ENCODE measurements at places on chromosomes 12 and 14.

DNA sequence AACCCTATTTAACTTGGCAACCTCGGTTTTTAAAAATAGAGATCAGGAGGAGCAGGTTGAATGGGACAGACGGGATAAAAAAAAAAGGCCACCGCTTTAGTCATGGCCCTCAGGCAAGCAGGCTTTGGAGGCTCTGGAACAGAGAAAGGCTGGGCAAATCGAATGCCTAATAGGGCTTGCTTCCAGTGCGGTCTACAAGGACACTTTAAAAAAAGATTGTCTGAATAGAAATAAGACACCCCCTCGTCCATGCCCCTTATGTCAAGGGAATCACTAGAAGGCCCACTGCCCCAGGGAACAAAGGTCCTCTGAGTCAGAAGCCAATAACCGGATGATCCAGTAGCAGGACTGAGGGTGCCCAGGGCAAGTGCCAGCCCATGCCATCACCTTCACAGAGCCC is 265.8 kb downstream of the CPNE8 start:
- H3K27me3 ChIP-seq: no peaks in the 10 kb centered on the region
- H3K4me1 ChIP-seq: no peaks in the 10 kb centered on the region
- no peak overlapping the region for H3K27ac ChIP-seq

GRCh38 chr12:123723011-123723410 is 10.9 kb downstream of the ATP6V0A2 start:
- H3K27ac ChIP-seq: peak overlapping the region; percentile 72
- no peak for ATAC-seq
- H3K36me3 ChIP-seq: peaks cover 42% of the 10 kb centered on the region
- peaks cover 22% of the 10 kb centered on the region for H3K4me1 ChIP-seq

DNA sequence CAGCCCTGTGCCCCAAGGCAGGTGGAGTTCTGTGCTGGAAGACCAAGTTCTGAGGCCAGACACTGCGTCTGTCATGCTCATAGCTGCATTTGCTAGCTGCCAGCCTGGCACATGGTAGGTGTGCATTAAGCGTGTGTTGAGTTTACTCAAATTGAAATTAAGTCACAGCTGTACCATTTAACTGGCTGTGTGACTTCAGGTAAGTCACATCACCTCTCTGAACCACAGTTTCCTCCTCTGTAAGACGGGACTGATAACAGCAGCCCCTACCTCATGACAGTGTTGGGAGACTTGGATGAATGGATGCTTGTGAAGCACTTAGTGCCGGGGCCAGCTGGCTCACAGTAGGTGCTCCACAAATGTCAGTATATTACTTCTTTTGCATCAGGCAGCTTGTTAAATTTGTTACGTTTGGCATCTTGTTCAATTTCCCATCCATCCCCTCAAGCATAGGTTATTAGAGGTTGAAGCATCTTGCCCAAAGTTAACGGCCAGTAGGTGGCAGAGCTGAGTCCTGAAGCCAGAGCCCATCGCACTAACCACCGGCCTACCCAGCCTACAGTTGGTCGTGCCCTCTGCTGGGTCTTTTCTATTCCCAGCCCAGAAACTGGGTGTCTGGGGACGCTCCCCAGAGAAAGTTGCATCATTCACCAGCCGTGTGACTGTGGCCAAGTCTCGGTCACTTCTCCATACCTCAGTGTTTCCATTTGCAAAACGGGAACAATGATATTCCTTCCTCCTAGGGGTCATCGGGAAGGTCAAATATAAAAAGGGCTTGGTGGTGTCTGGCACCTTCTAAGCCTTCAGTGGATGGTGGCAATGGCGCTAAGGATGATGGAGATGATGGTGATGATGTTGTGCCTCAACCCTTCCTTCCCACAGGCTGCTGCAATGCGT is 4.5 kb downstream of the DAO start:
- H3K27me3 ChIP-seq: peaks cover 4% of the 10 kb centered on the region
- peak; percentile 63 for ATAC-seq
- H3K27ac ChIP-seq: no peak overlapping the region
- no peaks in the 10 kb centered on the region for H3K36me3 ChIP-seq
- no peaks in the 10 kb centered on the region for H3K4me1 ChIP-seq

- no peak for ATAC-seq
- no peak overlapping the region for H3K4me3 ChIP-seq
- H3K27ac ChIP-seq: no peak overlapping the region
- no peaks in the 10 kb centered on the region for H3K4me1 ChIP-seq
- H3K36me3 ChIP-seq: peaks cover 49% of the 10 kb centered on the region
- no peaks in the 10 kb centered on the region for H3K27me3 ChIP-seq
Observed at GRCh38 chr14:92994942-92995341, 72.0 kb downstream of the CHGA start.

GRCh38 chr12:51368640-51369517 is 22.3 kb downstream of the GALNT6 start:
- peak overlapping the region; percentile 56 for H3K27ac ChIP-seq
- peaks cover 44% of the 10 kb centered on the region for H3K4me1 ChIP-seq
- no peaks in the 10 kb centered on the region for H3K27me3 ChIP-seq
- peaks cover 19% of the 10 kb centered on the region for H3K36me3 ChIP-seq
- H3K4me3 ChIP-seq: peak overlapping the region; percentile 50

GRCh38 chr12:62259631-62259992 is 592 bp upstream of the USP15 start:
- H3K27ac ChIP-seq: peak overlapping the region; percentile 96
- ATAC-seq: peak; percentile 44
- H3K4me1 ChIP-seq: peaks cover 29% of the 10 kb centered on the region
- no peaks in the 10 kb centered on the region for H3K27me3 ChIP-seq

DNA sequence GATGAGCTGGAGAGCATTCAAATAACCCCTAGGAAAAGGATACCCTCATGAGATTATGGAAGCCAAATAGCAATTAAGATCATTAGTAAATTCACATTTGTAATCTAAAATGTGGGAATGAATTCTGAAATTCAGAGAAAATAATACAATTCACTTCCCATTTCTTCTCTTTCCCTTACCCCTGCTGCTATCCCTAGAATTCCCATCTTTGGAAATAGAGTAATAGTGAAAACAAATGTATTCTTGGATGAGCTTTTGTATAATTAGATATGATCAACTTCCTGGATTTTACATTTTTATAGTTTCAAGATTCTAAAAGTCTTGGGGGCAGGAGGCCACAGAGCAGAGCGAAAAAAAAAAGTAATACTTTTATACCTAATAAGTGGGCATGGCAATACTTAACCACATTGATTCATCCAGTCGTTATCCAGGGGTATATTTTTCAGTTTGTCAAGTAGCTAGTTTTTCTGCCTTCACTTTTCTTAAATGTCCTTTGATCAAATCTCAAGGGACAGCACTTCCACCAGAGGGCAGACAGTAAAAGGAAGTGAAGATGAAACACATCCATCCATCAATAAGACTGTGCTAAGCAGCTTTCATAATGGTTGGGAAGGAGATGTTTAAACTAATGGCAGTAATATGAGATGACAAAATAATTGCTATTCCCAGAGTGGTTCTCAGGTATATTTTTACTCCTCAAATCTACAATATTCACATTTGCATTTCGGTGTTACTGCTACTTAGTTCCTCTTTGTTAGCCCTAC is 401.3 kb downstream of the DIO2 start:
- H3K27ac ChIP-seq: no peak overlapping the region
- H3K36me3 ChIP-seq: no peaks in the 10 kb centered on the region
- no peak for ATAC-seq
- no peaks in the 10 kb centered on the region for H3K27me3 ChIP-seq
- H3K4me1 ChIP-seq: no peaks in the 10 kb centered on the region

- H3K27me3 ChIP-seq: peaks cover 19% of the 10 kb centered on the region
- no peaks in the 10 kb centered on the region for H3K36me3 ChIP-seq
- no peak for ATAC-seq
- no peak overlapping the region for H3K4me3 ChIP-seq
- no peak overlapping the region for H3K27ac ChIP-seq
- no peaks in the 10 kb centered on the region for H3K4me1 ChIP-seq
Observed at GRCh38 chr14:97299661-97300060, 502.5 kb downstream of the VRK1 start.

DNA sequence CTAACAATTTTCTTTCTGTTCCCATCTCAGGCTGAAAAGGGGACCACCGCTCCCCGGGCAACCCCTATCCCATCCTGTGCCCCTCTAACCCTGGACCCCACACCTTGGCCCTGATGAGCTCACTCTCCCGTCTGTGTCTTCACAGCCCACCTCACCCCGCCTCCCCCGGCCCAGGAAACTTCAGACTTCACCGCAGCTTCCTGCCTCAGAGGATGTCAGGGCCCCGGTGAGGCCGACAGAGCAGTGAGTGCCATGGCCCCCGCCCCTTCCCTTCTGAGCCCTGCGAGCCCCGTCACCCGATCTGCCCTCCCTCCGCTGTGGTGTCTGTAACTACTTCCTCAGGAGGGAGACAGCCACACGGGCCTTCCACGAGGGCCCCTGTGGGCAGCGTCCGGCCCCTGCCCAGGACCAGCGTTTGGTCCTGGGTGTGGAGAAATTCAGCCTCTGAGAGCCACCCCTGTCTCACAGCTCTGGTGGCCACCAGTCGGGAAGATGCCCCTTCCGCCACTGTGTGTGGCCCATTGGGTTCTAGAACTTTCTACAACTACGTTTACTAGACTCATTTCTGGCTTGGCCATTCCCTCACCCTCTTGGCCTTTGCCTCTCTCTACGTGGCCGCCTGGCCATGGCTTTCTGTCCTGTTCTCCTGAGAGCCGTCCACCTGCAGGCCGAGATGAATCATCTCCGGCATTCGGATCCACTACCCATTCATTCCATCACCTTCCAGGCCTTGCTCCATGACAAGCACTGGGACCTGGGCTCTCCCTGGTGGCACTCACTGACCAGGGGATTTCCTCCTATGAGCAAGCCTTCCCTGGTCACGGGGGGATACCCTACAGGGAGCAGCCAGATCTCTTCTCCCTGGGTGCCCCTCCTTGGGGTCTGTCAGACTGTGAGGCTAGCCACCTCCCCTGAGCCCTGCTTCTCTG is 3.4 kb downstream of the RHOF start:
- H3K27ac ChIP-seq: peak overlapping the region; percentile 95
- no peaks in the 10 kb centered on the region for H3K27me3 ChIP-seq
- H3K36me3 ChIP-seq: peaks cover 48% of the 10 kb centered on the region
- ATAC-seq: peak; percentile 79
- H3K4me1 ChIP-seq: peaks cover 76% of the 10 kb centered on the region
- H3K4me3 ChIP-seq: peak overlapping the region; percentile 83

DNA sequence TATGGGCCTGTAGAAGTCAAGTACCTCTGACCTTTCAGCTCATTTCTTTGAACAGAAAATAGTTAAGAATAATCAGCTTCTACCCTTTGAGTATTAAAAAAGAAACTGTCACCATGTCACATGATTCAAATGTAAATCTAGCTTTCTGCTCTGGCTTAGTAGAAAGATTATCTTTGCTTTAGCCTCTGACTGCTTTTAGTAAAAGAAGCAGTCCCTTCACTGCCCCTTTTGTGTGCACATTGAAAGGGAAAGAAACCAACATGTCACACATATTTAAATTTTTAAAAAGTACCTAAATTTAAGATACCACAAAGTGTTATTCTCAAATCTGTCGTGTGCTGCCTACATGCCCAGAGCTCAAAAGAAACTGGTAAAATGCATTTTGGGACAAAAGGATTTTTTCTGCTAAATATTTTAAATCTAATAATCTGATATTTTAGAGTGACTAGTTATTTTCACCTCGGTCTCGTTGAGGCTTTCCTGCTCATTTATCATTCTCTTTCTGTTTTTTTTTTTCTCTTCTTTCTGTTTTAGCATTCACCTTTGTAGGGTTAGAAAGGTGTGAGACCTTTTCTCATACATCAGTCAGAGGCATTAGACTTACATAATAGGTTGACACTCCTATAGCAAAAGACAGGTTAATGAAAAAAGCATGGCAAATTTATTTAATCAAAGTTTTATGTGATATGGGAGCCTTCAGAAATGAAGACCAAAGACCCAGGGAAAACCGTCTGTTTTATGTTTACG is 41.3 kb downstream of the SLC16A7 start:
- H3K27ac ChIP-seq: peak overlapping the region; percentile 53
- H3K4me3 ChIP-seq: peak overlapping the region; percentile 21
- ATAC-seq: no peak
- peaks cover 32% of the 10 kb centered on the region for H3K4me1 ChIP-seq
- no peaks in the 10 kb centered on the region for H3K27me3 ChIP-seq

GRCh38 chr12:132178801-132179401 is 34.6 kb downstream of the NOC4L start:
- no peak for ATAC-seq
- H3K4me1 ChIP-seq: peaks cover 9% of the 10 kb centered on the region
- H3K4me3 ChIP-seq: no peak overlapping the region
- H3K27me3 ChIP-seq: peaks cover 59% of the 10 kb centered on the region
- H3K27ac ChIP-seq: no peak overlapping the region

- no peaks in the 10 kb centered on the region for H3K4me1 ChIP-seq
- no peaks in the 10 kb centered on the region for H3K27me3 ChIP-seq
- no peak overlapping the region for H3K27ac ChIP-seq
- H3K4me3 ChIP-seq: no peak overlapping the region
- ATAC-seq: no peak
- no peaks in the 10 kb centered on the region for H3K36me3 ChIP-seq
Observed at GRCh38 chr12:20120403-20120725, 248.0 kb upstream of the PDE3A start.

- H3K4me3 ChIP-seq: no peak overlapping the region
- no peaks in the 10 kb centered on the region for H3K27me3 ChIP-seq
- no peaks in the 10 kb centered on the region for H3K36me3 ChIP-seq
- no peaks in the 10 kb centered on the region for H3K4me1 ChIP-seq
- ATAC-seq: no peak
Observed at GRCh38 chr12:41439801-41440200, 251.7 kb downstream of the PDZRN4 start.

DNA sequence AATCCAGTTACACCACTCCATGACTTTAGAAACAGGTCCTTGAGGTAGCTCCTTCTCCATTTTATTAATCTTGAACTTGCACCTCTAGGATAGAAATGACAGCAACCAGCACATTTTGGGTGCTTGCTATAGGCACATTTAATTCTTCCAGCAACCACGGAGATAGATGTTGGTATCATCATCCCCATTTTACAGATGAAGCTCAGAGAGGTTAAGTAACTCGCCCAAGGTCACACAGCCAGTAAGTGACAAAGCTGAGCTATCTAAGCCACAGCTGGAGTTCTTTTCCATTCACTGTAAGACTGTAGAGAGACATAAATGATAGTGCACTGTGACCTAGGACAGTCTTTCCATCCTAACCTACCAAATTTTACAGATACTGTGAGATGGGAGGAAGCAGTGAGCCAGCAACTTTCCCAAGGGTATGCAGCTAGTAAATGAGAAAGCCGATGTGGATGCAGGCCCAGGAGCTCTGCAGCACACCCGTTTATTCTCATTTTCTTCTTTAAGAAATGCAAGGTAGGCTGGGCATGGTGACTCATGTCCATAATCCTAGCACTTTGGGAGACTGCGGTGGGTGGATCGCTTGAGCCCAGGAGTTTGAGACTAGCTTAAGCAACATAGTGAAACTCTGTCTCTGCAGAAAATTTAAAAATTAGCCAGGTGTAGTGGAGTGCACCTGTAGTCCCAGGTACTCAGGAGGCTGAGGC is 103.2 kb downstream of the TBX5 start:
- no peak for ATAC-seq
- H3K4me3 ChIP-seq: no peak overlapping the region
- no peaks in the 10 kb centered on the region for H3K36me3 ChIP-seq
- H3K4me1 ChIP-seq: no peaks in the 10 kb centered on the region
- H3K27ac ChIP-seq: no peak overlapping the region
